Activated CD4-positive, alpha-beta T cell treated with anti-CD3 and anti-CD28 coated beads for 1 hour (primary cell): ENCODE measurements at places on chromosomes 4 and X.

- DNase-seq, result no peak
Measured at GRCh38 chr4:88217169-88217568, 58.7 kb upstream of the ABCG2 start.

DNA sequence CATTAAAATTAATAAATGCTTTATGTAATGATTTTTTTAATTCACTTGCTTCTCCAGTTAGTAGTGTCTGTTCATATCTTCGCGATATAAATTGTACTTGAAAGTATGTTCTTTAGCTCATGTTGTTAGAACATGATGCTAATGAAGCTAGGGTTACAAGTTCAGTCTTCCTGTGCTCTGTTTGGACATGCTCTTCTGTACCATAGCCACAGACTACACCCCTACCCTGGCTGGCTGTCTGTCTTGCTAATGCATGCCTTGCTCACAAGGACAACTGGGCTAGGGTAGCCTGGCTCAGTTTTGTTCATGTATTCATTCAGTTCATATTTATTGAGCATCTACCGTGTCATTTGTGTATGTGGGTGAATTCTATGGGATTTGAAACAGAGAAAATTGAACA lies 50.8 kb upstream of the MTMR1 start:
- no peak for DNase-seq

GRCh38 chr4:171880136-171880535 lies 66.9 kb downstream of the GALNTL6 start:
- DNase-seq, result no peak

DNA sequence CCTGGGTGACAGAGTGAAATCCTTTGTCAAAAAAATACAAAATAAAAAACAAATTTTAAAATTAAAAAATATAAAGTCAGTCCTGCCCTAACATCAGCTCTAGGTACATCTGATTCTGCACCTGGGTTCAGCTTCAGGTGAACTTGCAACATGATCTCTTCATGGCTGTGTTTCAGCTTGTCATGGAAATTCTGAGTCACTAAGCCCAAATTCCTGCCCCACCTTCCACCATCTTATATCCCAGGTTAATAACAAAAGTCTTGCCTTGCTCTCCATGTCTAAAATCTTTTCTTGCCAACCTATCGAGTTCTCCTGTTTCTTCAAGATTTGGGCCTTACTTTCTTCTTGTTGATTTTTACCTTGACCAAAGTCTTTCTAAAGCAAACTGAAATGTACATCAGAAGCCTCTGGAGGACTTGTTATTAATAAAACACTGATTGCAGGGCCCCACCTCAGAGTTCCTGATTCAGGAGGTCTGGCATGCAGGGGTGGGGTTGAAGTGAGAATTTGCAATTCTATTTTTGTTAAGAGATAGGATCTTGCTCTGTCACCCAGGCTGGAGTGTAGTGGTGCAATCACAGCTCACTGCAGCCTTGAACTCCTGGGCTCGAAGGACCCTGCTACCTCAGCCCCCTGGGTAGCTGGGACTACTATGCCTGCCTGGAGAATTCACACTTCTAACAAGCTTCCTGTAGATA lies 125.8 kb upstream of the VCX3A start:
- no peak for DNase-seq

GRCh38 chr4:4645743-4646142 lies 103.9 kb upstream of the STX18 start:
- no peak for DNase-seq

GRCh38 chrX:71581210-71581609 lies 3.0 kb downstream of the GCNA start:
- no peak for DNase-seq

DNA sequence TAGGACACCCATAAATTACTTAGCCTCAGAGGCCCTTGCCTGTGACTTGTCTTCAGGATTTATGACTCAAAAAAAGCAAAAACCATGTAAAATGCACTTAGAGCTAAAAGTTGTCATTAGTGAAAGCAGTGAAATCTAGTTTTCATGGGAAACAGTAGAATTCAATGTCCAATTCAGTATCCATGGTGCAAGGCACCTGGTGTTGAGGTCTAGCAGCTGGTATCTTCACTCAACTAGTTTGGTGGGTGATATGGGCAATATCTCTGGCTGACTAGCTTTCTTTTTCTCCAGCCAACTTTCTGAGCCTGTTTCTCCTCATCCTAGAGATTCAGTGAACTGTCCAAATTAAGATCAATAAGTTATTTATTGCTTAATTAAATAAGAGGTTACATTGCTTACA lies 229.8 kb upstream of the NDST4 start:
- DNase-seq, result no peak

GRCh38 chr4:140719686-140720085 lies 36.5 kb downstream of the TBC1D9 start:
- DNase-seq, result no peak

DNA sequence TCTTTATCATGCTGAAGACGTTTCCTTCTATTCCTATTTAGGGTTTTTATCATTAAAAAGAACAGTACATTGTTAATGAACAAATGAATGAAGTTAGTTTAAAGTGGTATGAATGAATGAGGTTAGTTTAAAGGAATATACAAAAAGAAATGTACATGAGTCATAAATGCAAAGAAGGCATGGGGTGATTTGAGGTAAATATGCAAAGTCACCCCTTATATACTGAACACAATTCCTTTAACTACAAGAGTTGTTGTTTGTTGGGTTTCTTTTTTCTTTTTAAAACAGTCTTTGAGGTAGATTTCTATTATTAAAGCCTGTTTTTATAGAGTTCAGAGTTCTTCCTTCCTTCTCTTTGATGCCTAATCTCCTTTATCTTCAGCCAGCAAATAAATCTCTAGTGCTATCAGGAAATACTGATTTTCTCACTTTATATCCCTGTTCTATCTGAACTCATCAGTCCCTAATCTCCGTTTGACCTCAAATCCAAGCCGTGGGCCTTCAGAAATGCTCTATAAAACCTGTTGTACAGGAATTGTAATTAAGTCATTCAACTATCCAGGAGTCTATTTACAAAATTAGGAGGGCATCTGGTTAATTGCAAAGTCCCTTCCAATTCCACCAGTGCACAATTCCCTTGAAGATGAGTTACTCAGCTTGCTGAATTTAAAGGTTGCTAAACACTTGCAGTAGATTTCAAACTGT lies 31.6 kb upstream of the ABCG2 start:
- no peak for DNase-seq

GRCh38 chrX:136880003-136880451 lies 498 bp downstream of the RBMX start:
- peak; percentile 12 for DNase-seq

GRCh38 chrX:8755116-8755515 lies 23.2 kb upstream of the ANOS1 start:
- no peak for DNase-seq

GRCh38 chrX:9114245-9114644 lies 80.3 kb upstream of the FAM9B start:
- no peak for DNase-seq

DNA sequence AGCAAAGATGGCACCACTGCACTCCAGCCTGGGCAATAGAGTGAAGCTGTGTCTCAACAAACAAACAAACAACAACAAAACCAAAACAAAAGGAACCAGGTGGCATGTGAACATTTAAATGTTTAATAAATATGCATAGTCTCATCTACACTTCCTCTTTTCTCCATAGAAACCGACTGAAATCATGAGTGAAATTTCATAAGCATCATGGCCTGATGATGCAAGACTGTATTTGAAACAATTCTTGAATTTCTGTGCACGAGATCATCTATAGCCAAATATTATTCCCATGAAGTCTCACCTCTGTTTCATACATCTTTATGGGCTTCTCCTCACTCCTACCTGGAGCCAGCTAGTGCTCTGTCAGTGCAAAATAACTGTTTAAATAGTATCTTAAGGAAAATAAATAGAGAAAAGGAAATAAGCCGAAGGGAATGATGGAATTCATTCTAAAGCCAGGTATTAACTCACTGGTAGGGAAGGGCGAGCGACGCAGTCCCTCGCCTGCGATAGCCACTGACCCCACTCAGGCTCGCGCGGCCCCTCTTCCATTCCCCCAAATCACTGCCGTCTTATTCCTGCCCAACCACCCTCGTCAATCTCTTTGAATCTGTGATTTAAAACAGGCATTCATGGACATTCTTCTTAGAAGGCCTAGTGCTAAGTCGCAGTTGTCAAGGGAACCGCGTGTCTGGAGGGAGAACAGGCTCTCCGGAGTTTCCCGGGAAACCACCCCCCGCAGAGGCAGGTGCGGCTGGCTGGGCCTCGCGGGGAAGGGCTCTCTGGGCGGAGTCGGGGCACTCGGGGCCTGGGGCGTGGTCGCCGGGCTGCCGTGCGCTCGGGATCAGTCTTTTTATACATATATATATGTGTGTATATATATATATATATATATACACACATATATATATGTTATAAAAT lies 52.4 kb upstream of the TRIM2 start:
- no peak for DNase-seq

GRCh38 chrX:13750204-13750603 lies 15.7 kb downstream of the OFD1 start:
- DNase-seq, result no peak

DNA sequence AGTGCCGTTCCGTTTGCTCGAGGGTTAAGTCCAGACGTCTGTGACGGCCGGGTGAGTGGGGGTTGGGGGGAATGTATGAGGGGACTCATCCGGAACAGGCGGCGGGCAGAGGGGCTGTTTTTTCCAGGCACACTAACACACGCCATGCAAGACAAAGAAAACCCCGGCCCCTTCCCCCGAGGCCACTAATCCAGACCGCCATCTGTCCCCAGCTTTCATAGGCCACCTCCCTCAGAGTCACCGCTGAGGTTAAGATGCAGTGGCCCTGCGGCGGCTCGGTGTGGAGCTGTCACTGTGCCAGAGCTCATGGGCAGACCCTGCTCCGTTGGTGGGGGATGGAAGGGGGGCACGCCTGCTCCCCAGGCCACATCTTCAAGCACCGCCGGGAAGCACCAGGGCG lies 34.1 kb downstream of the SORCS2 start:
- DNase-seq, result no peak

GRCh38 chr4:55010550-55010949 lies 114.8 kb downstream of the KDR start:
- no peak for DNase-seq

DNA sequence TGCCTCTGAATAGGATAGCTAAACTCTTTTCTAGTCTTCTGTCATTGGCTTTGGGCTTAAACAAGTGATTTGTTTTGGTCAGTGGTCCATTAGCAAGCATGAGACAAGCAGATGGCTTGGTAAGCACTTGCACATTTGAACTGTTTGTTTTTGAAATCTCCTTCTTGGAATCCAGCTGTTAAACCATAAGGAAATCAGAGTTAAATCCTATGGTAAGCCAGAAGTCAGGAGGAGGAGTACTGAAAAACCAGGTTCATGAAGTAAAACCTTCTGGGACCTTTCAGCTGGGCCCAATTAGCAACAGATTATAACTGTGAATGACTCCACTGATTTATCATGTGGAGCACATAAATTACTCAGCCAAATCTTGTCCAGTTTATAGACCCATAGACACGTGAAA lies 1042.5 kb upstream of the PABPC4L start:
- DNase-seq, result no peak

DNA sequence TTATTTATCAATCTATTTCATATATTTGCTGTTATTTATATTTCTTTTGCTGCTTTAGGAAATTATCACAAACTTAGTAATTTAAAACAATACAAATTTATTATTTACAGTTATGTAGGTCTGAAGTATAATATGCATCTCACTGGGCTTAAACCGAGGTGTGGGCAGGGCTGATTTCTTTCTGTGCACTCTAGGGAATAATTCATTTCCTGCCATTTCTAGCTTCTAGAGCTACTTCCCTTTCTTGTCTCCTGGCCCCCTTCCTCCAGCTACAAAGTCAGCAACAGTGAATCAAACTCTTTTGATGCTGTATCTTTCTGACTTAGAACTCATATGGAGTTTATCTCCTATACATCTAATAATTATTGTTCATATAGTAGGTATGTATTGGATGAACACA lies 303.5 kb upstream of the ARSJ start:
- no peak for DNase-seq

- DNase-seq, result no peak
Measured at GRCh38 chrX:131170148-131170547, 112.0 kb downstream of the ARHGAP36 start.

DNA sequence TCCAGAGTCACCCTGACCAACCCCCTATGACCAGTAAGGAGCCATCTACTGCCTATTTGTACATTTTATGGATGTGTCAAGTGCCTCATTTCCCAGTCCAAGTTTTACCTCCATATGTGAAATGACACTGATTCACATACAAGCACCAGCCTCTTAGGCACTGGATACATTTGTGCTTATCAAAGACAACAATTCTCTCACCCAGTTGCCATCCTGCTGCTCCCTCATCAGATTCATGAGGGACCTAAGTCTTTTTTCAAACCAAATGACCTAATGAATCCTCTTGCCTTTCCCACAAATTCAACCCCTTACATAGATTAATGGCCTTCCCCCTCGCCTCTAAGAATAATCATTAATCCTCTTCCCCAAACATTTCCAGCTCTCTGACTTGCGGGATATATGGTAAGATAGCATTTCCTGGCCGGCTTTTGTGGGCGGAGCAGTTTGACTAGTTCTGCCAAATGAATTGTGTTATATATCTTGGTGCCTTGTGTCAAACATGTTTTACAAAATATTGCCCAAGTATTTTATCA lies 233.9 kb downstream of the ARAP2 start:
- DNase-seq, result no peak

DNA sequence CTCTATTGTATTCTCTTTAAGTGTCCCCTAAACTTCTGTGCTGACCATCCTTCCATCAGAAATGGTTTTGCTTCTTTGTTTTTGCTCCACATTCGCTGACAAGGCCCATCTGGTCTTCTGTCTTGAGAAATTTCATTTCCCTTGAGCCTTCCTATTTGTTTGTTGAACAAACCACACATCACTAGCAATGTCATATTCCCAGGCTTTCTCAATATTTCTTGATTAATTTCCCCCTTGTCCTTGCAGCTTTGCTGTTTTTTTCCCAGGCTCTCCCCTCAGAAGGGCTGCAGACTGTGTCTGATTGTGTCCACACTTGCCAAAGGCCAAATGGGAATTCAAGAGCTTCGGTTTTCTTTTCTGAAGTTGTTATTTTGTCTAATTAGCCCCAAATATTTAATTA lies 158.9 kb downstream of the MID1IP1 start:
- no peak for DNase-seq

DNA sequence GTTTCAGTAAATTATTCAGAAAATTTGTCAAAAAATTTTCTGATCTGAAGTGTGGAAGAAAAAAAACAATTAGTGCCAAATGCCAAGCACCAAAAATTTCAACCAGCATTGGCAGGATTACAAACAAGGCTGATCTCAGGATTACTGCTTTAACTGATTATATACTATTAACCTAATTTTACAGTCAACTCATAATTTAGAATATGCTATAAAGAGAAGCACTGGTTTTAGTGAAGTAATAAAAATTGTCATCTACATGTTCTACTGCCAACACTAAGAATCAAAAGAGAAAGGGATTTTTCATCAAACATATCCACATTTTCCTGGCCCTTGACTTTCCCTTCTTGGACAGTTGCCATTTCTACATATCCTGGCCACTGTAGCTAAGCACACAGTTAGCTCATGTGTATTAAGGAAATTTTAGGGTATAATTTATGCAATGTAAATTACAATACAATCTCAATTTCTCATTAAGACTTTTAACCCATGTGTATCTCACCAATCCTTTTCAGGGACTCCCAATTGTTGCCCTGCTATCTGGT lies 33.8 kb downstream of the THOC2 start:
- DNase-seq, result no peak

- DNase-seq, result no peak
Measured at GRCh38 chr4:16991450-16991849, 93.0 kb upstream of the LDB2 start.

GRCh38 chr4:115353370-115353769 lies 239.9 kb upstream of the NDST4 start:
- no peak for DNase-seq
